ENCODE measurements at places on chromosomes 11 and 22.
A peak's percentile ranks its signal among the peaks of the same experiment; 100 is the strongest.

DNA sequence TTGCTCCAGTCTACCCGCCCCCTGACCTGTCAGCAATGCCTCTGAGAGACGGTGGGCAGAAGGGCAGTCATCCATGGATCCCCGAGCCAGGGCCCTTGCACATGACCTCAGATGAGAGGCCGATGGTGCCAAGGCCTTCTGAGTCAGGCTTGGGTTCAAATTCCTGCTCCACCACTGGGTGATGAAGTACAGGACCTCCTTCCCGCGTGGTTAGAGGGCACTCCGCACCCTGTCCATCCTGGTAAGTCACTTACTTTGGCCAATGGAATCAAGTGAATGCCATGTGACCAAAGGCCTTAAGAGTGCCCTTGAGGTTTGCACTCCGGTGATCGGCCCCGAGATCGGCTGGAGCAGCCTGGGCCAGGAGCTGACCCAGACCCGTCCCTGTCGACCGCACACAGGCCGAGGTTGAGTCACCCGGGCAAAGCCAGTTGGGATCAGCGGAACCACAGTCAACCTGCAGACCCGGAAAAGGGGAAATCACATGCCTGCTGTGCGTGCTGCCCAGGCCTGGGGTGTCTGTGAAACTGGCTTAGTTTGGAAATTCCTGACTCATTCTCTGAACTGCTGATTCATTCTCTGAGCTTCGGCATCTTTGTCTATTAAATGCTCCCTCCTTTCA lies 48.9 kb downstream of the RTL6 start:
- no peak for DNase-seq

GRCh38 chr11:32006799-32007388 lies 84.0 kb upstream of the RCN1 start:
- DNase-seq, result peak; percentile 16

DNA sequence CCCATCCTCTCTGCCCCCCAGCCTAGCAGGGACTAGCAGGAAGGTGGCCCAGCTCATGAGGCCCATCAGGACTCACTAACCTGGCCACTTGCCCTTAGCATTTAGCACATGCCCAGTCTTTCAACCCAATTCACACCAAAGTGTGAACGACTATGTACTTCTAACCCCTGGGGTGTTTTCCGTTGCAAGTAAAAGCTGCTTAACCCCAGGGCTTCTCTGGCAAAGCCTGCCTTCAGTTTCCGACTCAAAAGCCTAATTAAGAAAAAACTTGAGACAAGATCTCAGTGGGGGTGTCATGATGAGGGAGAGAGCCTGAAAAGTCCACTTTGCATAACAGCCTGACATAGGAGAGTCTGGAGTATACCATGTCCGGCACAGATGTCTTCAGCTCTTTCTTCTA lies 347.8 kb downstream of the MN1 start:
- no peak for DNase-seq

GRCh38 chr11:123409456-123410217 lies 20.4 kb upstream of the GRAMD1B start:
- no peak for DNase-seq

GRCh38 chr22:32328306-32329201 lies 29.1 kb upstream of the RFPL3 start:
- DNase-seq, result no peak

- DNase-seq, result no peak
Measured at GRCh38 chr11:30585125-30585891, 845 bp downstream of the MPPED2 start.

GRCh38 chr22:49056301-49056700 lies 771.4 kb downstream of the BRD1 start:
- no peak for DNase-seq

DNA sequence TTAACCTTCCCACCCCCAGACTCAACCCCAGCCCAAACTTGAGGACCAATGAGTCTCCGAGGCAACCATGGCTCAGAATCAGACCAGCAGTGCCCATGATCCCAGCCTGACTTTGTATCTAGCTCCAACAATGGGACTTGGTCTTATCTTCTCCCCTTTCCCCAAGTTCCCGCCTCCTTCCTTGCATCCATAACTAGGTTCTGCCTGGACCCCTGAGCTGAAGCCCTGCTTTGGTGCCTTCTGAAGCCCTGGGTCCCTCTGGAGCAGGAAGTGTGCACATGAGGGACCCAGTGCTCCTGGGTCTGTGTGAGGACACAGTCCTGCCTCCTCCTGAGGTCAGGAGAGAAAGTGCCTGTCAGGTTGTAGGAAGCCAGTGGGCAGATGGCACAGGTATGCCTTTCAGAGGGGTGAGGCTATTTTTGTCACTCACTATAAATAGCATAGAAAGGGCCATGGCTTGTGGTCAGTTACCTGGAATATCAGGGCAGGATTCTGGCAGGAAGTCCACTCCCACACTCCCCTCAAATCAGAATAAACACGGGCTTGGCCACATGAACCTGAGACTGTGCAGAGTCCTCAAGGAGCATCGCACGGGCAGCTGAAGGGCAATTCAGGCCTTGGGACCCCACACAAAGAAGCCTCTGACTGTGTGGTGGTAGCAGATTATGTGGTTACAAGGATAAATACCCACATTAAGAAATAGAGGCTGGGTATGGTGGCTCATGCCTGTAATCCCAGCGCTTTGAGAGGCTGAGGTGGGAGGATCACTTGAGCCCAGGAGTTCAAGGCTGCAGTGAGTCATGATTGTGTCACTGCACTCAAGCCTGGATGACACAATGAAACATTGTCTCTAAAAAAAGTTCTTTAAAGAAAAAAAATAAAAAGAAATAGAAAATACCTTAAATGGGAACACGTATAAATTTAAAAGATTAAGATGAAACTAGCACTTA lies 27.4 kb downstream of the RCN1 start:
- DNase-seq, result no peak

- no peak for DNase-seq
Measured at GRCh38 chr22:38233427-38233826, 31.6 kb downstream of the MAFF start.

DNA sequence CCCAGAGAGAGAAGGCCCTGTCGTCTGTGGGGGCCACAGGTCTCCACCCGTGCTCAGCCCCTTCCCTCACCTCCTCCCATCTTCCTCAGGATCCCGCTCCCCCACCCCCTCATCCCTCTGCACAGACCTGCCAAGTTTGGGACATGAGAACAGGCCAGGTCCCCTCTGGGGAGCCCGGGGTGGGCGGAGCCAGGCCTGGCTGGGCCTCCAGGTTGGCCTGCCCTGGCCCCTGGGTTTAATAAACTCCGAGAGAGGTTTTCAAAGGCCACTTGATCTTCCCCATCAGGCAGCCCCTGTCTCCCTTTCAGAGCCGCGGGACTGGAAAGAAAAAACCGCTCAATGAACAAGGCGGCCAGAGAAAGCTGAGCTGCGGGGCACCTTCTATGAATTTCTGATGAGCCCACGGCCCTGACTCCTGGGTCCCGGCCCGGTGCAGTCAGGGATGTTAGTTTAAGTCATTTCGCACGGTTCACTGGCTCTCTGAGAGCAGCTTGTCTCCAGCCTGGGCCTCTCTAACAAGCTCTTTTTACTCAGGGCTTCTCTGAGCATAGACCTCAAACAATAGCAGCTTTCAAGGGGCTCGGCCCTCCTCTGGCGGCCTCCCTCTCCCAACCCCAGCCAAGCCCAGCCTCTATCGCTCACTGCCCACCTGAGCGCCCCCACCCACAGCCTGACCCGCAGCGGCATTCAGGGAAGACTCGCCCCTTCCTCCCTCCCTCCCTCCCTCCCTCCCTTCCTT lies 64.8 kb downstream of the RPUSD4 start:
- DNase-seq, result peak; percentile 97

DNA sequence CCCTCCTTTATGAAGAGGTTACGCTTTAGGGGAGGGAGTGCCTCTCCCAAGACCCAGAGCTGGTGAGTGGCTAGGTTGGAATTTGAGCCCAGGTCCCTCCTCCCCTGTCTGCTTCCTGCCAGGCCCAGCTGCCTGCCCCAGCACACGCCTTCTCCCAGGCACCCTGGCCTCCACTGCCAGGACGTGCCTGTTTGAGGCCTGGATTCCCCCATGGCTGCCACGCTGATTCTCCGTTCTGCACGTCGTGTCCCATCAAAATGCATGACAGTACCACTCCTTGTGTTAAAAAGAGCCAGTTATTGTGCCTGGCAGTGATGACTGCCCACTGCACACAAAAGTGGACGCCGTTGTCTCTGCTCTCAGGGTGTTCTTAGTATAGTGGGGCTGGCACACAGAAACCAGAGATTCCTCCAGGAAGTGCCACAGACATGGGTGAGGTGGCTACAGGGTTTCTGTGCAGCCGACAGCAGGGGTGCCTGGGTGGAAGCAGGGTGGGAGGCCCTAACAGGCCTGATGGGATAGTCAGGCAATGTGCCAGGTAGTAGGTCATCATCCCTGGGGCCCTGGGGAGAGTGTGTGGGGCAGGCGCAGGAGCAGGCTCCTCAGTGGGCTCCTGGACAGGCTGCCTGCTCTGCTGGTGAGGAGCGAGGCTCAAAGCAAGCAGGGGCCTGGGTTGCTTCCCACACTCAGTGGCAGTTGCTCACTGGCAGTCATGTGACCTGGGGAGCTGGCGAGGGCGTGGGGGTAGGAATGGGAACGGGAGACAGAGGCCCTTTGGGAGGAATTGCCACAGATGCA lies 24.2 kb downstream of the MED15 start:
- DNase-seq, result no peak

DNA sequence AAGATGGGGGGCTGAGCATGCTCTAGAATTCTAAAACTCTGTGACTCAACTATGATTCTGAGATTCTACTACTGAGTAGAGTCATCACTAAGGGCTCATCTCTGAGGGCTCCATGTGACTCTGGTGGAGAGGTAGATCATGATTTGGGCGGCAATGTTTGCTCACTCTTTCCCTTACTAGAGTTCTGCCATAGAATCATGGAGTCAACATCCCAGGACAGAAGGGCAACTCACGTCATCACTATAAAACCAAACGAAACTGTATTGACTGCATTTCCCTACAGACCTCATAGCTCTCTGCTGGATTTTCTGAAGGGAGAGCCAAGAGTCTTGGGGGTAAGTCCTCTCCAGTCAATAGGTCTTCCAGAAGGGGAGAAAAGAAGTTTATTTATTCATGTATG lies at the start of gene MS4A14:
Gene MS4A14, plus strand, starts transcription at position 78 of the 400 bp plus-strand sequence. Its CDS starts 120 bp downstream, at position 198.
- no peak for DNase-seq

GRCh38 chr11:115996808-115997188 lies 492.6 kb upstream of the CADM1 start:
- no peak for DNase-seq

DNA sequence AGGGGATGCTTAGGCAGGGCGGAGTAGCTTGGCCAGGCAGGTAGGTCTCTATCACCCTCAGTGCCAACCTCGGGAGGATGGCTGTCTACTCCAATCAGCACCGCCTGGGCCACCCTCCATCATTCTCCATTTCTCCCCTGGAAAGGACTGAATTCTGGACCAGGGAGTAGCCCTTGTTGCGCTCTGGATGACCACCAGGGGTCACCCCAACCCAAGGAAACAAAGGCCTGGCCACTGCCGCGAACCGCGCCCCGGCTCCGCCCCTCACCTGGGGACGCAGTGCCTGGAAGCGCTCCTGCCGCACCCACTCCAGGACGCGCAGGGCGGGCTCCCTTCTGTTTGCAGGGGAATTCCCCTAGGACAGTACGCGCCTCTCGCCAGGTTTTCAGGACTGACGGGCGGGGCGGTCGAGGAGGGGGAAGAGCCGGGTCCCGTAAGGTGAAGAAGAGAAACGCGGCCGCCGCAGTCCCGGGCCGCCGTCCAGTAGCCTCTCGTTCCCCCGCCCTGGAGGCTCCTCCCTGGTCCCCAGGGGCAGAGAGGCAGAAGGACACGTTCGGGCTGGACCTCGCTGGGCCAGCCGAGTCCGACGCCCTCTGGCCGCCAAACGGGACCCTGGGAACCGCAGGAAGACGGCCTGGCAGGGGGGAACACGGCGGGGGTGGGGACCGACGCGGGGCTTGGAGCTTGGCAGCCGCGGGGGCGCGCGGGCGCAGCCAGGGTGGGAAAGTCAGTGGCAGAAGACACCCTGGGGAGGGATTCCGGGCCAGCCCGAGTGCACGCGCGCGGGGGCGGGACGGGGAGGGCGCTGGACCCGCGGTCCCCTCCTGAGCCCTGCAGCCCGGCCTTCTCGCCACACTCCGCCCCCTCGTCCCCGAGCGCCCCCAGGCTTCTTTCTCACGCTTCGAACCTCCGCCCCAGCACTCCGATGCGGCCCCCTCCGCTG lies 7.1 kb downstream of the SCN4B start:
- peak; percentile 81 for DNase-seq

- no peak for DNase-seq
Measured at GRCh38 chr11:85705800-85706199, 19.8 kb upstream of the CCDC89 start.

DNA sequence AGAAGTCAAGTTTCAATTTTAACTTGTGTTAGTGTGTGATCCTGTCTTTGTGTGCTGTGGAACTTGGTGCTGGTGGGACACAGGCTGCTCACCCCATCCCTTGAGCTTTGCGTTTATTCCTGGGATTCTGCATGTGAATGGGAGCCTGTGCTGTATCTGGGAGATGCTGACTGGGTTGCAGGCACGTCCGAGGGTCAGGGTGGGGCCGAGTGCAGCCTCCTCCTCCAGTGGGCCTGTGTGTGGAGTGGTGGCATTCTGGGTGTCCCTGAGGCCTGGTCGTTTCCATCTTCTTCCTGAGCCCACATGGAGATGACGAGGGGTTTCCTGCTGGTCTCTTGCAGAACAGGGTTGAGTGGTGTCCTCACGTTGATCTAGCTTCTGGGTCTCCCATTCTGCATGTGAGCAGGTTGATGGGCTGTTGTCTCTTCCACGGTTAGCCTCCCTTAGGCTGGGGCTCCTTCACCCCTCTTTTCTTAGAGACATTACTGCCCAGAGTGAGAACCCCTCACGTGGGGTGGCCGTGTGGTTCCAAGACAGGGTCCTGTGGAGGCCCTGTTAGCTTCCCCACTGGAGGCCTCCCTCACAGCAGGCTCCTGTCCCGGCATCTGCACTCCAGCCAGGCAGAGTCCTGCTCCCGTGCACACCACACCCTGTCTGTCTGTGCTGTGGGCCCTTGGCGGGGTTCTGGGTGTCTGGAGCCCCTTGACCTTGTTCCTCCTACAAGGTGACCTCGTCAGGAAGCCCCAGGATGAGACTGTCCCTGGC lies 4.9 kb downstream of the PTDSS2 start:
- no peak for DNase-seq

DNA sequence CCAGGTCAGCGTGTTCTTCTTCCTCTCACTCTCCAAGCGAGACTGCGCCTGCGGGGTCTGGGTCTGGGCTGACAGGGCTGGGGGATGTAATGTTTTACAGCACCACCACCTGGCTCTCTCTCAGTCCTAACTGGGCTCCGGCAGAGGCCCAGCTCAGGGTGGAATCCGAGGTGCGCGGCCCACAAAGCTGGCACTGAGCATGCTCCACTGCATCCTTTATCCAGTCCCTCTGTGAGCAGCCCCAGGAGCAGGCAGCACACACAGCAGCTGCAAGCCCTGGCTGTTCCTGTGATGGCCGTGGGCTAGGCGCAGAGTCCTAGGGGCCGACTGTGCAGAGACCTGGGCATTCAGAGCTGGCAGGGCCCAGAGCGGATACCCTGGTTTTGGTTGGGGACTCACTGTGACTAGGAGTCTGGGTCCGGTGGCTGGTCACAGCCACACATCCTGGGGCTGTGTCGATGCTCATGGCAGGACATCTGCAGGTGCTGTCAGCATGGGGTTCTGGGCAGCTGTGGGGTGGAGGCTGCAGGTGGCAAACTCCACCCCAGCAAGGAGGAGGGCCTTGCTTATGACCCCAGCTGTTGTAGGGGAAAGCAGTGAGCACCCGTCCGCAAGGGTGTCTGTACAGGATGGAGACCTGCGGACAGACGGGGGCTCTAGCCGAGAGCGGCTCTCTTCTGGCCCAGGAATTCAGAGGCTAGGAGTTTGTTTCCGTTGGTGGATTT lies 4.0 kb downstream of the LRRC75B start:
- no peak for DNase-seq

Data from NCI-H1092 treated with DMSO at 0.1 percent for 48 hours (cell line).